ENCODE measurements at places on chromosomes 1 and 21.
A peak's percentile ranks its signal among the peaks of the same experiment; 100 is the strongest.

DNA sequence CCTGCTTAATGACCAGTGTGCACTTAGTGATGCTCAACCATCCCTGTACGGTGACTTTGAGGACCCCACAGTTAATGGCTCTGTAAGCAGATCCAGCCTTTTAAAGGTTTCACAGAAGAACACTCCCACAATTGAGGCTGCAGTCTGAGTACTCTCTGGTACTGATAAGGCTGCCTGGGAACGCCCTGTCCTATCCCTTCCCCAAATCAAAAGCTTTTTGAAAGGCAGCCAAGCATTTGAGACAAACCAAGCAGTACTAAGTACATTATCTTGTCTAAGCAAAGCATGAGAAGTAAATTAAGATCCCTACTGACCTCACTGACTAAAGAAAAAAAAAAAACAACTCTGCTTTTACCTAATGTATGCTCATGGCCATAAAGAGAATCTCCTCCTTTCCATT is 60.7 kb downstream of the SH3GLB1 start:
- DNase-seq: no peak

DNA sequence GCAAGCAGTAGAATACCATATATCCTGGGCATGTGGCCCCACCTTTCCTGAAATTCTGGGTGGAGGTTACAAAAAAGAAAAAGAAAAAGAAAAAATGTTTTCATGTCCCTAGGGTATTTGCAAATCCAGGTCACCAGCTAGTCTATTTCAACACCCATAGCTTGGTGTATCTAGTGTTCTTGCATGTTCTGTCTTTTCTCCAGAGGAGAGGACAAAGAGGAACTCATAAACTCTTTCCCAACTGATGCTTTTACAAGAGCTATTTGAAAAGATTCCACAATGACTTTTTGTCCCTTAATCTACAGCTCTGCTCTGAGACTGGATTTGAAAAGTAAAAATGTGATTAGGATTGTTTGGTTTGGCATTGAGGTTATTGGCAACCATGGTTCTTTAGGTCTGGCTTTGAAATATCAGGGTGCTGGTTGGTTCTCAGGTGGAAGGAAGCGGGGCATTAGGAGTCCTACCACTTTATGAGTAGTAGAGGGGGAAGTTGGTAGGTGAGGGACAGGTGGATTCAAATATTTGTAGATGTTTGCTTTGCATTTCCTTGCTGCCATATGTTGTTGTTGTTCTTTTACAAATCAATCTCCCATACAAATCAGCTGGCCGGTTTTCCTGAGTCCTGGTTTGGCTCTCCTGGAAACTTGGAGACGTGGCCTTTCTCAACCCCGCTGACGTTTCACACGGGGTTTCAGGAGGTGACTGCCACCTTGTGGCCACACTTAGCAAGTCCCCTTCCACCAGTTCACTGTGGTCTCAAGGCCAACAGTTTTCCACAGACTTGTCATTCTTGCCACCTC is 126.7 kb upstream of the KIAA0040 start:
- peak; percentile 86 for DNase-seq

- DNase-seq: no peak
Measured at GRCh38 chr1:217614200-217614712, 16.6 kb downstream of the GPATCH2 start.

- no peak for DNase-seq
Measured at GRCh38 chr1:14862114-14862771, 263.8 kb downstream of the KAZN start.

- DNase-seq: peak; percentile 51
Measured at GRCh38 chr1:20250340-20250989, 40.2 kb upstream of the VWA5B1 start.

DNA sequence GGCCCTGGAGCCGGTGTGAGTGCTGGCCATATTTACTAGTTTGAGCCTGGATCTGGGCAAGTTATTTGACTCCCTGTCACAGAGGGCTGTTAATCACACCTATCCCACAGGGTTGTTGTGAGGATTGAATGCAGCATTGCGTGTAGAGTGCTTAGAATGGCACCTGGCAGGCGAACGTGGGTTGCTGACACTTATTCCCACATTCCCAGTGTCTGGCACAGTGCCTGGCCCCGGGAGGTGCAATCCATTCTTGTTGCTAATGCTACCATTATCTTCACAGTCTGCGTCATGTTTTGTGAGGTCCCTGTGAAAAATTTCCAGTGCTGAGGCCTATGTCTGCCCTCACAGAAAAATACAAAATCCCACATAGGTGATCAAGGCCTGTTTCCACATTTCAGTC is 66.1 kb downstream of the CD2 start:
- DNase-seq: no peak

- no peak for DNase-seq
Measured at GRCh38 chr1:12677565-12677964, 33.7 kb downstream of the AADACL4 start.

DNA sequence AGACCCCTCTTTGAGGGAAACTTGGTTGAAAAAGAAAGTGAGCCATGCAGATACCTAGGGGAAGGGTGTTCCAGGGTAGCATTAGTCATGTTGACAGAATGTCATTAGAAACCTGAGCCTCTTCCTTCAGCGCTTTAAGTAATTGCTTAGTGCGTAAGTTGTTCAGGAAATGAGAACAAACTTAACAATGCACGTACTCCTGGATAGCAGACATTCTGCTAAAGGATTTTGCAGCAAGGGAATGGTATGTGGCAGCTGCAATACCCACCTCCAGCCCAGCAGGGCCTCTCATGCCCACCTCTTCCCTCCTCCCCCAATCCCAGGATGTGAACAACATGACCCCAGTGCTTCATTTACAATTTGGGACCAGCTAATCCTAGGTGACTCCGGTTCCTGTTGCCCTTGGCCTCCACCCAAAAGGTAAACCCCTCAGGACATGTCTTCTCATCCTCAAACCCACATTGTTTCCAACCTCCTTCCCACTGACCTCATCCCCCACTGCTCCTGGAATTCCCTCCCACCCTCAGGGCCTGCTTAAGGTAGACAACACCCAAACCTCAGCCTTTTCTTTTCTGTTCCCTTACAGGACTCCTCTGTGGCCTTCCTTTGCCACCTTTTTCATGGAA is 98.0 kb upstream of the BCAR3 start:
- DNase-seq: peak; percentile 39

DNA sequence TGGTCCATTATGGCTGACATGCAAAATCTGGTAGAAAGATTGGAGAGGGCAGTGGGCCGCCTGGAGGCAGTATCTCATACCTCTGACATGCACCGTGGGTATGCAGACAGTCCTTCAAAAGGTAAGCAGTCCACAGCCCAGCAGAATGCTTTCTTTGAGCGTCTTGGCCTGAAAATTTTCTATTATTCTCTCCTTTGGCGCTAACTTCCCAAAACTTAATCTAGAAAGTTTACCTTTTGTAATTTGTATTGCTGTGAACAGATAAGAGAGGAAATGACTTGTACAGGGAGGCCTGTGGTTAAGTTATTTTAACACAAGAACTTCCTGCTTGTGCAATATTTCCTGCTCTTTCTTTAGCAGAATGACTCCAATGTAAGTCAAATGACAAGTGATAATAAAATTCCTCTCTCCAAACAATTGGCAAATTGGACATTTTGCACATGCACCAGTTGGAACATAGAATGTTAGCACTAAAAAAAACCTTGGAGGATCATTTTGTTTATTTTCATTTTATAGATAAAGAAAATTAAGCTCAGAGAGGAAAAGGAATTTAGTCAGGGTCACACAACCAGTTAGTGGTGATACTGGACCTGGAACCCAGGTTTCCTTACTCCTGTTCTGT is 18.9 kb downstream of the CAP1 start:
- DNase-seq: no peak

DNA sequence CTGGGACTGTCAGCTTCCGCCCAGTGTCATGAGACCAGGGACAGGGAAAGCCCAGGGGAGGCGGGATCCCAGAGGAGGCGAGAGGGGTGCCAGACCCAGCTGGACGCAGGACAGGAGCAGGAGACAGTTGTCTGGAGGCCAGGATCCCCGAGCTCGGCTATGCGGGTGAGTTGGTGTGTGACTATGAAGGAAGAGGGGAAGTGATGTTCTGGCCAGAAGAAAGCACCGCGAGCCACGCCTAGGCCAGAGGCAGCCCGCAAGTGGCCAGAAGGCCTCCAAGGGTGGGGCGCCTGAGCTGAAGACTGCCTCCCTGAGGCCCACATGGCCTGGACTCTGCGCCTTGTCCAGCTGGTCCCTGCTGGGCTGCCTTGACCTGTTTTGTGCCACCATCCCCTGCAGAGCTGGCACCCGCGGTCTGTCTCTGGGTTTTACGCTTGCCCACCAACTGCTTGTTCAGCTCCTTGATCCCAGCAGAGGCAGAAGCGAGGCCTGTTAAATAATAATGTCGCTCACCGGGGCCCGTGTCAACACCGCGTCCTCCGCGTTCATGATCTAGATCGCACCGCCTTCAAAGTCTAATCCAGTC is 85.2 kb upstream of the ACTL8 start:
- DNase-seq: no peak

DNA sequence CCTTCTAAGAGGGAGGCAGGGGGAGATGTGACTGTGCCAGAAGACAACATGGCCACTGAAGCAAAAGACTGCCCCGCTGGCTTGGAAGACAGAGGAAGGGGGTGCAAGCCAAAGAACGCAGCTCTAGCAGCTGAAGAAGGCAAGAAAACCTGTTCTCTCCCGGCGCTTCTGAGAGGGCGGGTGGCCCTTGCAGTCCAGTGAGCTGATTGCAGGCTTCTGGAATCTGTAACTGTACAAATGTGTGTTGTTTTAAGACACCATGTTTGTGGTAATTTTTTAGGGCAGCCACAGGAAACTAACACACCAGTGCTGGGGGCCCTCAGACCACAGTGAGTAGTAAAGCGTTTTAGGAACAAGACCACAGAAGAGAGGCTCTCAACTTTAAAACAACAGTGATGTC is 47.0 kb downstream of the CD46 start:
- DNase-seq: no peak

DNA sequence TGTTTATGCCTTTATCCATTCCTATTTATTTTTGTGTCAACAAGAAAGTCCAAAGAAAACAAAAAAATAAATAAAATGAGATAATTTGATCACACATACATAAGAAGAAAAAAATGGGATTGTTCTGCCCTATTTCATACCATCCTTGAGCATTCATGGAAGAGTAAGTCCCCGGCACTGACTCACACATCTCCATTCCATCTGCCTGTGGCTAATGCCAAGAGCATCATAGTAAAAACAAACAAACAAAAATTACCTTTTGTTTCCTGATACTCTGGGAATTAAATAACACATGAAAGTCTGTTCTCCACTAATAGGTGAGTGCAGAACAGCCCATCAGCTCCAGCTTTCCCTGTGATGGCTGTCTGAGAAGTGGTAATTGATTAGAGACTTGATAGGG is 48.1 kb upstream of the BACE2 start:
- peak; percentile 19 for DNase-seq

DNA sequence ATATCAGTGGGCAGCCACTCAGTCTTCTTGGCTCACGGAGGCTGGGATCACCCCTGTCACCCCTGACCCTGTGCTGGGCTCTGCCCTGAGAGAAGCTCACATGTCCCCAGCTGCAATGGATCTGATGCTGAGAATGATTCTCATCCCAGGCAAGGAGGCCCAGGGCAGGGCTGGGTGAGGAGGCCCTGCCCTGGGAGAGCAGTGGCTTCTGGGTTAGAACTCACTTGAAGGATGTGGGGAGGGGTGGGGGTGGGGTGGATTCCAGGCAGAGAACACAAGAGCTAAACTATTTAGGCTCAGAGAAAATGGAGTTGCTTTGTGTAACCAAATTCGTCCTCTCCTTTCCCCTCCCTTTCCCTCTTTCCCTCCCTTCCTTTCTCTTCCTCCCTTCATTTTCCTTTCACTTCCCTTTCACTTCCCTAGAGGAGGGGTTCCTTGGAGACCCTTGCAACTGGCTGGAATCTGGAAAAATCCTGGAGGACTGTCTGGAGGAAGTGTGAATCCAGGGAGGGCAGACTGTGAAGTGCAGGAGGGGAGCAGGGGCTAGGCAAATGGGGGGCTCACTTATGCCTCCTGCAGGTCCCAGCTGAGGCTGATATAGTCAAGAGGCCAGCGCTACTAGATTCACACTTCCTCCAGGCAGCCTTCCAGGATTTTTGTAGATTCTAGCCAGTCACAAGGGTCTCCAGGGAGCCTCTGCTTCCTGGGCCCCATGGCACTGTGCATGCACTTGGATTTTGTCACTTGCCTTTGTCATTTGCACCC is 47.0 kb downstream of the IGSF21 start:
- peak; percentile 12 for DNase-seq

DNA sequence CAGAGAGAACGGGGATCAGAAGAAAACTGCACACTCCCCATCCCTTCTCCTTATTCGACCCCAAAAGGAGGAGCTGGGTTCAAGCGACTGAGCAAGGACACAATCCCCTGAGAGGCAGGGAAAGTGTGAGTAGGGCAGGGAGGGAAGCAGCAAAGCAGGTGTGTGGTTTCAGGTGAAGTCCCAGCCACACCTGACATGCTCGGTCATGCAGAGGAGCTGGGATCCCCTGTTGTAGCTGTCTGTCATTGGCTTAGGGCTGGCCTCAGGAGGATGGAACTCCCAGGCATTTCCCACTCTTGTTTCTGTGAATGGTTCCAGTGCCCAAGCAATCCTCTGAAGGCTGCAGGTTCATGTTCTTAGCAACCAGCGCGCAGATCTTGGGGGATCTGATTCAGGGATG is 150.7 kb downstream of the DSCAM start:
- DNase-seq: no peak

GRCh38 chr1:29096231-29096886 is 27.3 kb downstream of the TMEM200B start:
- no peak for DNase-seq

- no peak for DNase-seq
Measured at GRCh38 chr1:53316766-53317581, 10.9 kb downstream of the LRP8 start.

- no peak for DNase-seq
Measured at GRCh38 chr1:99935534-99935933, 34.3 kb upstream of the SLC35A3 start.
